ENCODE measurements at places on chromosomes 12 and 14. TPM values are rescaled to one million over a fixed set of nuclear protein-coding genes. Genes with fewer than 3 reads are reported as not detected.

GRCh38 chr12:63292471-63293221 is 141.6 kb upstream of the AVPR1A start:
- DNase-seq = no peak

GRCh38 chr12:70338531-70338930 is 27.6 kb upstream of the KCNMB4 start:
- no peak for DNase-seq

DNA sequence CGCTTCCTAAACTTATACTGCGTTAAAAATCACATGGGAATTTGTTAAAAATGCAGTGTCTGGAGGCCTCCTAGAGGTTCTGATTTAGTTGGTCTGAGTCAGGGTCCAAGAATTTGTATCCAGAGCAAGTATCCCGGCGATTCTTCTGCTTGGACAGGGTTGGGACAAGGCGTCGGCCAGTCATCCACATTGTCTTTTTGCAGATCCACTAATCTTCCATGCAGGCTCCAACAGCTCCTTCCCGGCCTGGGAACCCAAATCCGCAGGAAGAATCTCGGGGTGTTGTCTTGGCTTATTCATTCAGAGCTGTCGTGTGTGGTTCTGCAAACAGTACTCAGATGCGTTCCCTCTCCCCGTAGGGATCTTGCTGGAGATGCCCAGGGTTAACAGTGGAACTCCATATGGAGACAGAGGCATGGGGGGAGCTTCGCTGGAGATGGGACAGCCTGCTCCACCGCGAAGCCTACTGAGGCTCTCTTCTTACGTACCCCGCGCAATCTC is 25.3 kb downstream of the GPRC5D start:
- no peak for DNase-seq

The TMEM63C gene
- total RNA-seq = 2.1 TPM

All from sigmoid colon (tissue), 7 donors.